Activated CD8-positive, alpha-beta memory T cell treated with anti-CD3 and anti-CD28 coated beads, Interleukin-2, amount 10 ng/mL, durations not matched to agents 7 days and 5 days (primary cell): ENCODE measurements at places on chromosomes 11 and 22. TPM values are rescaled to one million over a fixed set of nuclear protein-coding genes. Genes with fewer than 3 reads are reported as not detected.
A peak's percentile ranks its signal among the peaks of the same experiment; 100 is the strongest.

- DNase-seq, result no peak
These were observed 124.5 kb downstream of the KCNQ1 start for GRCh38 chr11:2569321-2569721.

- no peak for DNase-seq
These were observed 766.3 kb upstream of the RAG2 start for GRCh38 chr11:37364246-37364839.

DNA sequence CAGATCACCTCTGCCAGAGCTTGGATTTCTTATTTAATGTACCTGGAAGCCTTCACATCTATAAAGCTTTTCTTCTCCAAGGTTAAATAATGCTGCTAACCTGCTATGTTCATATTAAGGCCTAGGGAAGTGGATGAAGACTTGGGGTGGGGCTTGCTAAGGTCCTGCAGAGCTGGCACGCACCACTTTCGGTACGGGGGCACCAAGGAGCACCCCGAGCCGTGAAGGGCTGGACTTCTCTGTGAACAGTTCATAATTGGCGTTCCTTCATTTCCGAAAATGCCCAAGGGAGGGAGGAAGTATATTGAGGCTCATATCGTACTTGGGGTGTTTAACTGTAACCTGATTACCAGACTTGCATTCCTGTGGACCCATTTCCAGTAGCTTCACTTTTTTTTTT is 59.6 kb downstream of the ST14 start:
- no peak for DNase-seq

- DNase-seq, result no peak
These were observed 238.7 kb upstream of the PLET1 start for GRCh38 chr11:112499153-112499880.

- DNase-seq, result no peak
These were observed 347.5 kb downstream of the DCDC1 start for GRCh38 chr11:31022080-31022479.

- no peak for DNase-seq
These were observed 125.0 kb downstream of the RASSF10 start for GRCh38 chr11:13134066-13134465.

DNA sequence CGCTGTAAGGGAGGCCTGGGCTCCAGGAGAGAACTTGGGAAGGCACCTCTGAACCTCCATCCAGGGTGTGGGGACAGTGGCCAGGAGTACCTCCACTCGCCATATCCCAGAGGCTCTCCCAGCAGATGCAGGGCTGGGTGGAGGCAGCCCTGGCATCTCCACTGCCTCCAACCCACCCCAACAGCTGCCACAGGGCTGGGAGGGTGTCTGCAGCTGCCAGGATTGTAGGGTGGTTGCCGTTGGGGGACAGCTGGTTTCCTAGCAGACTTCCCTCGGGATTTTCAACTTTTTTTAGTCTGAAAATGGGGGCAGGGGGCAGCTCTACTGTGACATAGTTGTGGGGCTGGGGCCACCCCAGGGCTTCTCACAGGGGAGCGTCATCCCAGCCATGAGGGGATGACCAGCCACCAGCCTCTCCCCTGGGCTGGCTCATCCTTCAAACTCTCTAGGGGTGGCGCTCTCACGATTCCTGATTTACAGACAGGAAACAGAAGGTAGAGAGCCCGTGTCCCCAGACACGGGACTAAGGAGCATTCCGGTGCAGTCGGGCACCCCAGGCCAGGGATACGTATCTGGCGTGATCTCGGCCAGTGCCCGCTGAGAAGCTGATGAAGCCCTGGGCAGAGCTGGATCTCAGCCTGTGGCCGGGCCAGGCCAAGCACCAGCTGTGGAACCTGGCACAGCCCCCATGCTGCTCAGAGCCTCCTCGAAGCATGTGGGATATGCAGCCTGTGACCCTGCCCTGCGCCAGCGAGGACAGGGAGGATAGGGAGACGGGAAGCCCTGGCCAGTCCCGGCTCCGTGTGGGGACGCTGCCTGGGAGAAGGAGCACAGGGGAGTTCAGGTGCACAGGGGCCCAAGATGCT is 9.9 kb downstream of the PRR5 start:
- no peak for DNase-seq

DNA sequence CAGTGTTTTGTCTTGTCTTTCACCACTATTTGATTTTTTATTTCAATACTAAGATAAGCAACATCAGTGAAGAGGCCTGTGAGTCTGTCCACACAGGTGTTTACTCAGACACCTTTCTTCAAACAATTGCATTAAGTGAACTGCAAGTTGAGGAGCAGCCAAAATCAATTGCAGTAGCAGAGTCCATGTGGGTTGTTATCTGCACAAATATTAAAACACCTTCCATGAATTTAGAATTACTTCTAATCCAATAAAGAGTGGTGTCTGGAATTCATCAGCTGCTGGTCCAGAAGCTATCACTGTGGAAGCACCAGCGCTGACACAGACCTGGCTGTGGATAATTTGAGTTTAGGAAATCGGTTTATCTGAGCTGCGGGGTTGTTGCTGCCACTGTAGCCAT is 83.5 kb upstream of the FAT3 start:
- no peak for DNase-seq

DNA sequence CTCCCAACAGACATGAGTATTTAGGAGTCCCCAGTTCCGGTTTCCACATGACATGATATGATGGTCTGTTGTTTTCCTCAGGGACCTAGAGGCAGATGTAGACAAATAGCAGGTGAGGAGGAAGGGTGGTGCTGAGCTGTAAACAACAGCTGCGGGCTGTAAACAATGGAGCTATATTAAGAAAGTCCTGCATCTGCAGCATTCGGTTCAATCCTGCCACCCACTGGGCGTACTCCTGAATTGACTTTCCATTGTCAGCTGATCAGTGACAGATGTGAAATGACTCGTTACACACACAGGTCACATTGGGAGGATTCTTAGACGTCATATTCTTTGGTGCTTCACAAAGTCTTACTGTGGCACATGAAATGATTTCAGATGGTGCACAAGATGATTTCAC is 26.8 kb upstream of the RAG1 start:
- peak; percentile 66 for DNase-seq

DNA sequence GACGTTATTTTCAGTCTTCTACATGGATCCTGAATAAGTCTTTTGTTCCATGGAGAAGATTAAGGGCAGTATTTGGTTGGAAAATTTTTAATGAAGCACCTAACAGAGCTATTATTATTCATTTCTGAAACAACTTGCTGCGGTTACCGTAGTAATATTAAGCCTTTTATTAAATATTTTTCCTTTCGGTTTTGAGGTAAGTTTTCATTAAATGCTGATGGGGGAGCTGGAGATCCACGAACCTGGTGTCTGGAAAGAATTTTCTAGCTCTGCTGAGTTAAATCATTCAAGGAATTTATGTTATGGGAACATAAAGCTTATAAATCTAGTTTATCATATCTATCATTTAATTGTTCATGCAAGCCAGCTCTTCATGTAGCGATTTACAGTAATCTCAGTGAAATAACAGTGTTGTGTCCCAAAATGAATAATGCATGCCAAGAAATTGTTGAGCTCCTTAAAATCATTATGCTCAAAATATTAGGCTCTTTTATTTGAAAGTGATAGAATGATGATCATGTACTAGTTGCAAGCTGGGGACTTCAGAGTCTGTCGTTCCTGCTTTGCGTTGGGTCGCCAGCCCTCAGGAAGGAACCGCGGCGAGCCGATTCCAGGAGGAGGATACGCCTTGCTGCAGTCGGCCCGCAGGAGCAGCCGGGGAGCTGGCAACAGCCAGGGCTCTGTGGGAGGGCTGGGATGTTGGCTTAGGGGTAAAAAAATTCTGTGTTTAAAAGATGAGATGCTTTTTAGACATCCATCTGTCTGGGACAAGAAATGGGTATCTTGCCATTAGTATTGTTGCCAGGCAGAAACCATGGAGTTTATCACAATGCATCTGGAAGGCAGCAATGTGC is 83.1 kb downstream of the TBC1D22A start:
- DNase-seq, result no peak

DNA sequence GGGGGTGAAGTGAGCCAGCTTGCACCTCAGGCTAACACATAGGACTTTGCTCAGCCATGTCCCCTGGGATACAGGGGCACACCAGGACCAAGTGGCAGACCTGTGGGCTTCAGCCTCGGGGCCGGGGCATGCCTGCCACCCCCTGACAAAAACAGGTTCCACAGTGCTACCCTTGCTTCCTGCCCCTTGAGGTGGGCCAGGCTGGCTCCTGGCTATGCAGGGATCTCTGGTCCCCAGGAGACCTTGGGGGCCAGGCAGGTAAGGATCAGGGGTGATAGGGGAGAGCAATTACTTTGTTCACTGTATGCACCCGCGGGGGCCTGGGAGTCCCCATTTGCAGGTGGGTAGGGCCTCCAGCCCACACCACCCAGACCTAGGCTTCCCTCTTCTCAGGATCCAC is 2.4 kb upstream of the MYO7A start:
- DNase-seq, result no peak

DNA sequence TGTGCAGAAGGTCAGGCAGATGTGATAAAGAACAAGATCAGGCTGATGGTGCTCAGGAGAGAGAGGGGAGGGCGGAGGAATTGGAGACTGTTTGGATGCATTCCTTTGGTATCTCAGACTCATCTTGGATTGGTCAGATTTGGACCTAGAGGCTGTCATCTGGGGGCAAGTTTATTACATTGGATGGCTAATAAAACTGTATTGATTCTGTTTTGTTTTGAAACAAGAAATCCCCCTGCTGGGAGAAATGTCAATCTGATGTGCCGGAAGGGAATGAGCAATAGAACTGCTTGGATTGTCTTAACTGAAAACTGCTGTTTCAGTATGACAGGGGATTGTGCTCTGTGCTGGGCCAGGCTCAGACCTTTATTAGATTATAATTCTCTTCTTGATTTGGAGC is 25.5 kb upstream of the CCDC90B start:
- no peak for DNase-seq

GRCh38 chr22:48923996-48924395 is 903.7 kb downstream of the BRD1 start:
- DNase-seq, result peak; percentile 11

GRCh38 chr22:50432131-50432876 is 42.5 kb downstream of the SBF1 start:
- DNase-seq, result no peak

GRCh38 chr22:20599117-20599516 is 91.7 kb downstream of the MED15 start:
- no peak for DNase-seq

DNA sequence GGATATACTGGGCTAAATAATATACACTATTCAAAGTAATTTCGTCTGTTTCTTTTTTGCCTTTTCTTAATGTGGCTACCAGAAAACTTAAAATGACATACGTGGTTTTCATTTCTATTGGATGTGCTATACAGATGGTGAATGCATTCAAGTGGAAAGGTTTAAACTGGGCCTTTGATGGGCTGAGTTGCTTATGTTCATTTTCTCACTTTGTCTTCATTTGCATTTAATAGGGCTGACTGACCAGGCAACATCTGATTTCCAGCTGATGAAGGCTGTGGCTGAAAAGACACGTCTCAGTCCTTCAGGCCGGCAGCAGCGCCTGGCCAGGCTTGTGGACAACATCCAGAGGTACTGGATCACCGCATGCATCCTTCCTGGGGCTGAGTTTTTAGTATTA is 27.9 kb downstream of the PIWIL4 start:
- no peak for DNase-seq

- no peak for DNase-seq
These were observed 688 bp upstream of the LRRC74B start for GRCh38 chr22:21044931-21045584.

The ME3 gene
- 1.3 TPM for total RNA-seq

The EFCAB6 gene
- total RNA-seq, result 0.14 TPM

The CHRM4 gene
- not detected for total RNA-seq

The ALDH3B2 gene
- total RNA-seq, result not detected

The ANAPC15 gene
- total RNA-seq, result 63.6 TPM

The CHADL gene
- total RNA-seq, result 0.38 TPM
